AG04450 (cell line): ENCODE measurements at places on chromosomes 3 and 15.

- DNase-seq: no peak
These were observed 353.0 kb downstream of the PLOD2 start for GRCh38 chr3:145807990-145808389.

DNA sequence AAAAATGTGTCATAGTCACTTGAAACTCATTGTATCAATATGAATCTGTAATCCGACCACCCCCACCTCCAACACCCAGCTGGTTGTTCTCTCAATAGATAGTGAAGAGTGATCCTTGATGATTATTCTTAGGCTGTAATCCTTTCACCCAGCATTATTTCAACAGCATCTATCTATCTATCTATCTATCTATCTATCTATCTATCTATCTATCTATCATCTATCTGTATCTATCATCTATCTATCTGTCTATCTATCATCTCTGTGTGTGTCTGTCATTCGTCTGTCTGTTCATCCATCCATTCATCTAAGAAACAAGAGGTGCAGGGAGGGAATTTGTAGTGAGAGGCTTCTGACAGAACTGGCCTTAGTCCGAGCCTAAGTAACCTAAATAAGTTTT lies 78.7 kb upstream of the IGSF10 start:
- DNase-seq: no peak

DNA sequence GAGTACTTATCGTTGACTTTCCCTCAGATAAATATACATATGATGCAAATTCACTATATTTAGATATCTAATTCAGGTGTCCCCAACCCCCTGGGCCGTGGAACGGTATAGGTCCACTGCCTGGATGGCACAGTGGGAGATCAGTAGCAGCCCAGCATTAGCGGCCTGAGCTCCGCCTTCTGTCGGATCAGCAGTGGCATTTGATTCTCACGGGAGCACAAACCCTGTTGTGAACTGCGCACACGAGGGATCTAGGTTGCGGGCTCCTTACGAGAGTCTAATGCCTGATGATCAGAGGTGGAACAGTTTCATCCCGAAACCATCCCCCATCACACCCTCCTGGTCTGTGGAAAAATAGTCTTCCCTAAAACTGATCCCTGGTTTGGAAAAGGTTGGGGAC lies 6.9 kb downstream of the KNL1 start:
- DNase-seq: no peak

DNA sequence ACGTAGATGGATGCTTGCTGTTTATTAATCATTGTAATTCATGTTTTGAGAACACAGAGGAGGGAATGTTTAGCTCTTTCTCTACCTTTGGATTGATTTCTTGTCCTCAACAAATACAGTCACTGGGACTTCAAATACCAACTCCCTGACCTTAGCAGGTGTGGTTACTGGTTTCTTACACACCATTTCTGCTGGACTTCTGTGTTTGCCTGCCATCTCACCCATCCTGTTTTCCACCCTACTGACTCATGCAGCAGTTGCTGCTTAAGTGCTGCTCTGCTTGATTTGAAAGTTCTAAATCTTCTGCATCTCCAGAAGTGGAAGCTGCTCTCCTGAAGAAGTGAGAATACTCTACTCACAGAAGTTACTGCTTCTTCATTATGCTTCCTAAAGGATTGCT lies 170.3 kb downstream of the ZPLD1 start:
- DNase-seq: no peak

DNA sequence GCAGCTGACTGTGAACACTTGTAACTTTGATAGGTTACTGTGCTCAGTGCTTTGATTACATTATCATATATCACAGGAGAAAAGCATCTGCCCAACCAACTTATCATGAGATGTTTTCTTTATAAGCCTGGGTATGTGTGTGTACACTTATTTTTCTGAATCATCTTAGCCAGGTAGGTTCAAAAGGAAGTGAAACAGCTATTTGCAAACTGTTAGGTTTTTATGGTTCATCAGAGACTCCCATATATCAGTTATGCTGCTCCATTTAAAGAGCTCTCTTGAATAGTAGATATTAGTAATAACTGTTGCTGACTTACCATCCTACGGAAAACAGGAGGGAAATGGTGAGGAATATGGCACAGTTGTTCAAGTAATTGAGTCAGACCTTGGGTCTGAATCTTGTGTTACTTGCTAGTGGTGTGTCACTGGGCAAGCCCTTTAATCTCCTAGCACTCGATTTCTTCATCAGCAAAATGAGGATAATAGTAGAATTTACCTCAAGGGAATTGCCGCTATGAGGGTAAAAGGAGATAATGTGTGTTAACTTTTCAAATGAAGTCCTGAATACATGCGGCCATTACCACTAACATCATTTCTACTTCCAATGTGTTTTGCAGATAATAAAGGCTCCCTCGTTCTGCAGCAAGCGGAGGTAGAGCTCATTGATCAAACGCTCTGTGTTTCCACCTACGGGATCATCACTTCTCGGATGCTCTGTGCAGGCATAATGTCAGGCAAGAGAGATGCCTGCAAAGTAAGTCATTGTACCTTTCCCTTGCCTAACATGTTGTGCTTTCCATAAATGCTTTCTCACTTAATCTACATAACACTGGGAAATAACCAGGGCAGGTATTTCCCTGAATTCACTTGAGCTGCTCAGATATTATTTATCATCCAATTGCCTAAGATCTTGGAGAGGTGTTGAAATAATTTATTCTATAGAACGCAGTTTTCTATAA lies 7.8 kb upstream of the C3orf52 start:
- DNase-seq: no peak

GRCh38 chr3:23438657-23439056 lies 235.5 kb downstream of the UBE2E2 start:
- no peak for DNase-seq

GRCh38 chr15:89457086-89457485 lies 39.3 kb downstream of the RHCG start:
- no peak for DNase-seq

DNA sequence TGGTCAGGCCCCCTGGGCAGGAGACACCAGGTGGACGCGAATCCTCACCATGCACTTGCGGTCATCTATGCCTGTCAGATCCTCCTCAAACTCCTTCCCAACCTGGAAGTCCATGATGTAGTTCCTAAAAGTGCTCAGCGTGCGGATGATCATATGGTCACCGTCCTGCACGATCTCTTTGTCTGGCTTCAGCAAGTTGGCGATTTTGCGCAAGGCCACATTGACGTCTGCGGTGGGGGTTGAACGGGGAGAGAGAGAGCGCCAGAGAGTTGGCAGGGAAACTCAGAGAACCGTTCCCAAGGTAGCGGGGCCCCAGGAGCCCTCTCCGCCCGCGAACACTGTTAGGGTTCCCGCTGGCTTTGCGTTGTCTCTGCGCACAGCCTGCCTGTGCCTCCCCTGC lies 809 bp downstream of the RBP1 start:
- DNase-seq: no peak

GRCh38 chr3:45790596-45790995 lies 5.7 kb downstream of the SLC6A20 start:
- no peak for DNase-seq

- DNase-seq: no peak
These were observed 7.6 kb downstream of the RAB6B start for GRCh38 chr3:133887803-133888703.

DNA sequence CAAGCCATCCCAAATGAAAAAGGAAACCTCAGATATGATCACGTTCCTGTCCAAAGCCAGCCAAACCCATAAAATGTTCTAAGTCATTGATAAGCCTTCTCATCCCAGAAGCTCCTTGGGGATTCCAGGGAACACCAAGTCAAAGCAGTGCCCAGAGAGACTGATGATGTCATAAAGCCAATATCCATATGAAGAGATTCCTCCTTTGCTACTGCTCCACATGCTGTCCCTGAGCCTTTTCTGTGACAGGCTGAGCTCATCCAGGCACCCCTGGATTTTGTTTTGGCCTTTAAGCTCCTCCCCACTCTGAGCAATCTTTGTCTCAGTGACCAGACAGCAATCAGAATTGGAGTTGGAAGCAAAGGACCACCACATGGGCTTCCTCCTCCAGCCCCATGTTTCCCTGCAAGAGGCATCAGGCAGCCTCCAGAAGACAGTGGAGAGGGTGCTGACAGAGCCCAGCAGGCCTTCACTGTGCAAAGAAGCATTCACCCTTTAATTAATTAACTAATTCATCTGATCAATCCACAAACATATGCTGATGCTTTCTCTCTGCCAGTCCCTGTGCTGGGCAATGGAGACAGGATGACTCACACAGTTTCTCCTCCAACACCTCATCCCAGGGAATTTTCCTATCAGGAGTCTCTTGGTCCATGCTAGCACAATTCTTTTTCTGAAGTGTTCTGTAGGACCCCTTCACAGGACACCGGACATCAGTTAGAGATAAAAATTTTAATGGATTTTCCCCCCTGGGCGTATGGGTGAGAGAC lies 25.0 kb downstream of the MEX3B start:
- DNase-seq: no peak

DNA sequence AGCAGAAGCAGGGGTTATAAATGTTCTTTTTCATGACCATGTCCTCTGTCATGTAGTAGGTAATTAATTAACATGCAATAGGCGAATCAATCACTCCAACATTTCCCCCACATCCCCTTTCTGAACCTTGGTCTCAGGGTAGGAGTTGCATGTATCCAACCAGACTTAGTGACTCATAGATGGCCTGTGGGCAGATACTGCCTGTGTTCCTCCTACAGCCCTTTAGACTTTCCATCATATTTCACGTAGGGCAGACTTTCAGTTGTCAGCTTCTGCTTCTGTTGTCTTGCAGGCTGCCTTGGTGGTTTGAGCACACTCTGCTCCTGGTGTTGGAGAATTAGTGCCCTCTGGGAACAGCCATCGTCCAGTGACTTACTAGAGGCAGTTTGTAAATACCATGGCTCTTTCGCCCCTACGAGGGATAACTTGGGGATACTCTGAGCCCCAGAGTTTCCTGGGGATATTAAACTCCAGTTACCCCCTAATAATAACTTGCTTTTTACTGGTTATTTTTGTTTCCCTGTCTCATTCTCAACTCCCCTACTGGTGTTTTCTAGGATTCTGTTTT lies 244.4 kb downstream of the EDEM1 start:
- DNase-seq: no peak

DNA sequence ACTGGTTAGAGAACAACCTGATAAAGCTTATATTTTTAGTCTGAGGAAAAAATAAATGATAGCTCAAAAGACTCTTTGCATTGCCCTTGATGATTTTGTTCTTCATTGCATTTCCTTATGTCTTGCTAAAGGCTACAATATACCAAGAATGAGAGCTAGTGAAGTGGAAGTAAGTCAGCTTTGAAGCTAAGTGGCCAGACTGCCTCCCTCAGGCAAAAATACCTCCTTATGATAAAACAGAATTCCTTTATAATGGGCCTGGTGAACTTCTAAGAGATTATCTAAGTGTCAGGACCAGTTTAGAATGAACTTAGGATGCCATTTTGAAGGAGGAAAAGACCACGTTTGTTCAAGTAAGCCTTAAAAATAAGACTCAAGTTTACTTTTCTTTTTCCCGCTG lies 678.4 kb downstream of the ROBO2 start:
- no peak for DNase-seq

DNA sequence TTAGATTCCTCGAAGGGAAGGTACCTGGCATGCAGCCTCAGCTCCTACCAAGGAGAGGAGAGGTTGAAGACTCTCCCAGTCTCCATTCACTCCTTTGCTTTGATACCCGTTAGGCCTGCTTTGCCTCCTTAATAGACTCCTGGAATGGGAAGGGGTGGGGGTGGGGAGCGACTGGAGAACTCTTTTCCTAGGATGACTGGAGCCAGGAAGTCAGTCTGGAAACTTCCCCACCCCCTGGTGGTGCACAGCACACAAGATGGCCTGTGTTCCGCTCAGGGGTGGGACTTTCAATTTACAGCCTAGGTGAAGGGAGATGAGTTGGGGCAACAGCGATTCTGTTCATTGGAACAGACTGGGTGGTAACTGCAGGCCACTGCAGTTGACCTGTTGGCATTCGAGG lies 21.4 kb upstream of the CELF6 start:
- DNase-seq: no peak

- no peak for DNase-seq
These were observed 45.0 kb upstream of the SLC6A11 start for GRCh38 chr3:10770981-10771380.

- no peak for DNase-seq
These were observed 75.3 kb downstream of the TGFBR2 start for GRCh38 chr3:30681649-30682211.

GRCh38 chr15:96887730-96888129 lies 557.2 kb downstream of the NR2F2 start:
- DNase-seq: no peak

- no peak for DNase-seq
These were observed 12.8 kb downstream of the PCSK6 start for GRCh38 chr15:101476756-101477155.

- DNase-seq: no peak
These were observed 354.0 kb downstream of the LRTM1 start for GRCh38 chr3:54573858-54574257.

DNA sequence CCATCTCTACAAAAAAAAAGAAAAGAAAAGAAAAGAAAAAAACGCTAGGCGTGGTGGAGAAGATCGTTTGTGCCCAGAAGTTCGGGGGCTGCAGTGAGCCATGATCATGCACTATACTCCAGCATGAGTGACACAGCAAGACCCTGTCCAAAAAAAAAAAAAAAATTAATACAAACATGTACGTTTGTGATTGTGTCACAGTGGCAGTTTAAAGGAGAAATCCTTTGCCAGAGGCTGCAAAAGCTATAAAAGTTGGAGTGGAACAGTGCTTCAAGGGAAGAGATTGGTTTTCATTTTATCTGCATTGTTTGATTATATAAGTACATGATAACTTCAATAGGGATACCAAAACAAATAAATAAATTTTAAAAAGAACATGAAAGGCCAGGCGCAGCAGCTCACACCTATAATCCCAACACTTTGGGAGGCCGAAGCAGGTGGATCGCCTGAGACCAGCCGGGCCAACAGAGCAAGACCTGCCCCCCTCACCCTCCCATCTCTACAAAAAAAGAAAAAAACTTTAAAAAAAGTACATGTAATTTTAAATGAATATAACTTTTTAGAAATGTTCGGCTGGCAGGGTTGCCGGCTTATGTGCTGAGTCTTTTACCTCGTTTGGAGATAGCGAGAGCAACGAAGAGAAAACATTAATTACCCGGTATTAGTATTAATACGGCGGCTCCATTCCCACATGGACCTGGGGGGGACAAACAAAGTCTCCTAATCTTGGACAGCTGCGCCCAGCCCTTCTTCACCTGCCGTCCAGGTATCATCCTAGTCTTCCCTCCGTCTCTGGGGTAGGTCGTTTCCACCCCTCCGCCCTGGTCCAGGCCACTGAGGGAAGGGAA lies 573 bp upstream of the DIS3L start:
- DNase-seq: no peak

- no peak for DNase-seq
These were observed 28.1 kb upstream of the CYP11A1 start for GRCh38 chr15:74395319-74396145.

DNA sequence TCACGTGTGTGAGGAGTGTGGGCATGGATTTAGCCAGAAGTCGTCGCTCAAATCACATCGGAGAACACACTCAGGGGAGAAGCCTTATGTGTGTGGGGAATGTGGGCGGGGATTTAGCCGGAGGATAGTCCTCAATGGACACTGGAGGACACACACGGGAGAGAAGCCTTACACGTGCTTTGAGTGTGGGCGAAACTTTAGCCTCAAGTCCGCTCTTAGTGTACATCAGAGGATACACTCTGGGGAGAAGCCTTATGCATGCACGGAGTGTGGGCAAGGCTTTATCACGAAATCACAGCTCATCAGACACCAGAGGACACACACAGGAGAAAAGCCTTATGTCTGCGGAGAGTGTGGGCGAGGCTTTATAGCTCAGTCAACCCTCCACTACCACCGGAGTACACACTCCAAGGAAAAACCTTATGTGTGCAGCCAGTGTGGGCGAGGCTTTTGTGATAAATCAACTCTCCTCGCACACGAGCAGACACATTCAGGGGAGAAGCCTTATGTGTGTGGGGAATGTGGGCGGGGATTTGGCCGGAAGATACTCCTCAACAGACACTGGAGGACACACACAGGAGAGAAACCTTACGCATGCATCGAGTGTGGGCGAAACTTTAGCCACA lies 28.1 kb downstream of the ZNF589 start:
- DNase-seq: no peak
